ENCODE measurements at places on chromosomes 6 and 20.

DNA sequence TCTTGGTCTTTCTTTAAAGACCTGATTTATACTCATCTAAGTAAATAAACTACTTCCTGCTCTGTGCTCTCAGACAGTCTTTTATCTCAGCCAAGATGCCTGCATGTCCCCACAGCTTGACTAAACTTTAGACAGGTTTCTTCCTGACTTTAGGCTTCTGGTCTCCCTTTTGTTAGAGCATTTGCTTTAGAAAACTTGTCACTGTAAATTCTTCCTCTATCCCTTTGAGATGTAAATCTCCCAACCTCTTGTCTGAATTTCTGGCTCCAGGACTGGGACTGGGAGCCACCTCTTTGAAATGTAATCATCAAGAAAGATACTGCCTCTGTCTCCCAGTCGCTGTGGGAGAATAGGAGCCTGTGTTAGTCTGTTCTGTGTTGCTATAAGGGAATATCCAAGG lies 739.9 kb downstream of the C6orf118 start:
- DNase-seq = no peak
- no peaks in the 10 kb centered on the region for H3K27me3 ChIP-seq
- H3K4me1 ChIP-seq = no peaks in the 10 kb centered on the region

DNA sequence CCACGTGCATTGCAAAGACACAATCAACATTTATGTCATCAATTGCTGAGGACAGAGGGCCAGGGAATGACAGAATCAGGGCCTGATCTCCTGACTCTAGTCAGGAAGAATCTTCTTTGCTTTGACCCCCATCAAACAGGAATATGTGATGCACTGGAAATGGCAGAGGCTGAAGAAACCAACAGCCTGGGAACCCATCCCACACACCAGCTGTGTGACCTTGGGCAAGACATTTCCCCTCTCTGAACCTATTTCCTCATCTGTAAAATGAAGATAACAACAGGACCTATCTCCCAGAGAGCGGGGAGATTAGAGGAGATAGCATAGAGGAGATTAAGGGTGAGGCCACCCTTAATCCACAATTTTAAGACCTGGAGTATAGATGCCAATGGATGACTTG lies 1.5 kb downstream of the HNF4A start:
- no peak for DNase-seq
- H3K36me3 ChIP-seq = no peaks in the 10 kb centered on the region
- no peak overlapping the region for H3K4me3 ChIP-seq
- H3K27ac ChIP-seq = no peak overlapping the region
- peaks cover 18% of the 10 kb centered on the region for H3K4me1 ChIP-seq
- H3K27me3 ChIP-seq = no peaks in the 10 kb centered on the region

- H3K4me3 ChIP-seq = no peak overlapping the region
- H3K4me1 ChIP-seq = no peaks in the 10 kb centered on the region
- DNase-seq = no peak
- no peak overlapping the region for H3K27ac ChIP-seq
- no peaks in the 10 kb centered on the region for H3K36me3 ChIP-seq
These were observed 9.6 kb downstream of the HRH3 start for GRCh38 chr20:62210496-62210855.

DNA sequence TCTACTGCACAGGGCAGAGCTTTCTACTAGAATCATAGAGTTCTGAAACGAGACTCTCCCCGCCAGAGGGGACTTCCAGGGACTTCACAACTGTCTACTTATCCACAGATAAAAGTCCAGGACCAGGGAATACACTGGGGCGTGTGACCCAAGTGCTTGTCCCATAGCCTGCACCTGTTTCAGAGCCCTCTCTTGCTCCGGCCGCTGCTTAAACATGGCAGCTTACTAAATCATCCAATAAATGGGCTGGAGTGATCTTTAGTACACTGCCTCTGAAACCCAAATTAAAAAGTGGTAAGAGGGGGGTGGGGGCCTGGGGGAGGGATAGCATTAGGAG lies 8.9 kb upstream of the RAB44 start:
- H3K27ac ChIP-seq = no peak overlapping the region
- DNase-seq = no peak
- no peaks in the 10 kb centered on the region for H3K27me3 ChIP-seq
- H3K4me3 ChIP-seq = no peak overlapping the region

DNA sequence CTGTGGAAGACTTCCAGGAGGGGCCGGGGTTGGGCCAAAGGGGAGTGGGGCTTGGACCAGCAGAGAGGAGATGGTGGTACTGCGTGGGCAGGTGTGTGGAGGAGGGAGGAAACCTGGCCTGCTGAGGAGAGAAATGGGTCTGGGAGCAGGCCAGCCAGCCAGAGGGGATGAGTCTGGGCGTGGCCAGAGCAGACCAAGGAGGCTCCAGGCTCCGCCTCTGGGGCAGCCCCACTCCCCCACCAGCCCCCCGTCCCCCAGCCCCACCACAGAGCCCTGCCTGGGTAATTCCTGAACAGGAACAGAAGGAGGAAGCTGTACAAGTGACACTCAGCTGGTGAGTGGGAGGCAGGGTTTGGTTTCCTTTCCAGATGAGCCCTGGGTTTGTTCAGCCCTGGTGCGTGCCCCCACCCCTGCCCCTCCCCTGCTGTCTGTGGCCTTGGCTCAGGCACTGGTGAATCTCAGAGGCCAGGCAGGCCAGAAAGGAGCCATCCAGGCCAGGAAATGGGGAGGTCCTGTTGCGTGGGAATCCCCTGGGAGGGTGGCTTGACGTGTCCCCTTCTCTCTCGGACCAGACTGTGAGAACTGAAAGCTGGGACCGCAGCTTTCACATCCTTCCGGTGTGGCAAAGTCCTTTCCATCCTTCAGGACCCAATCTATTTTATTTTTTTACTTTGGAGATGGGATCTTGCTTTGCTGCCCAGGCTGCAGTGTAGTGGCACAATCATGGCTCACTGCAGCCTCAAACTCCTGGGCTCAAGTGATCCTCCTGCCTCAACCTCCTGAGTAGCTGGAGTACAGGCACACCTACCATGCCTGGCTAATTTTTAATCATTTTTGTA lies 9.4 kb upstream of the SRC start:
- H3K36me3 ChIP-seq = no peaks in the 10 kb centered on the region
- H3K4me3 ChIP-seq = no peak overlapping the region
- no peak overlapping the region for H3K27ac ChIP-seq
- peaks cover 15% of the 10 kb centered on the region for H3K4me1 ChIP-seq
- DNase-seq = peak; percentile 19
- no peaks in the 10 kb centered on the region for H3K27me3 ChIP-seq

GRCh38 chr6:33863723-33864440 lies 60.1 kb upstream of the MLN start:
- H3K27ac ChIP-seq = no peak overlapping the region
- H3K4me3 ChIP-seq = no peak overlapping the region
- peaks cover 29% of the 10 kb centered on the region for H3K4me1 ChIP-seq
- DNase-seq = no peak
- H3K36me3 ChIP-seq = no peaks in the 10 kb centered on the region

- peak overlapping the region; percentile 20 for H3K4me3 ChIP-seq
- DNase-seq = peak; percentile 95
These were observed 7.7 kb upstream of the C20orf203 start for GRCh38 chr20:32681175-32682084.

GRCh38 chr20:62437927-62438326 lies 10.6 kb upstream of the RBBP8NL start:
- peaks cover 100% of the 10 kb centered on the region for H3K27me3 ChIP-seq
- no peak overlapping the region for H3K4me3 ChIP-seq
- H3K36me3 ChIP-seq = no peaks in the 10 kb centered on the region
- H3K4me1 ChIP-seq = no peaks in the 10 kb centered on the region

DNA sequence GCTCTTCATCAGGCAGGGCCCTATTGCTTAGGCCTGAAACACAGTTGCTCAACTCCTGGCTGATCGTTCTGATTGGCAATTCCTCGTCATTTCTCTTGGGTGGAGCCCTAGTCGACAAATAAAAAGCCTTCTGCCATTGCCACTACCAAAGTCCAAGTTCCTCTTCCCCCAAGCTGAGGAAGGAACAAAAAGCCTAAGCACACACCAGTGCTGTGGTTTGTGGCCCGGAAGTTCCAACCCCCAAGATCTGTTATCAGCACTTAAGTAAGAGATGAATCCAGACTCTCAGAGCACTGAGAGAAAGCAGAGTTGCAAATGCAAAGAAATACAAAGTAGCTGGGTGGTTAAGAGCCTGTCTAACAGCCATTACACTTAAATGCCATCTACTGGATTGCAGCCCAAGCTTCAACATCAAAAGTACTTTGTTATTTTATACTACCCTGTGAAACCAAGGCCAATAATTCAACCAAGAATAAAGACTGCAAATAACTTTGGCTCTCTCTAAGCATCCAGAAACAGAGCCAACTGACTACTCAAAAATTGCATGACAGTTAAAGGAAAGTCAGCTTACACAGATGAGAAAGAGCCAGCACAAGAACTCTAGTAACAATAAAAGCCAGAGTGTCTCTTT lies 1024.0 kb downstream of the GRIK2 start:
- no peak overlapping the region for H3K4me3 ChIP-seq
- no peak overlapping the region for H3K27ac ChIP-seq
- no peaks in the 10 kb centered on the region for H3K36me3 ChIP-seq
- no peaks in the 10 kb centered on the region for H3K27me3 ChIP-seq
- DNase-seq = peak; percentile 75
- no peaks in the 10 kb centered on the region for H3K4me1 ChIP-seq

DNA sequence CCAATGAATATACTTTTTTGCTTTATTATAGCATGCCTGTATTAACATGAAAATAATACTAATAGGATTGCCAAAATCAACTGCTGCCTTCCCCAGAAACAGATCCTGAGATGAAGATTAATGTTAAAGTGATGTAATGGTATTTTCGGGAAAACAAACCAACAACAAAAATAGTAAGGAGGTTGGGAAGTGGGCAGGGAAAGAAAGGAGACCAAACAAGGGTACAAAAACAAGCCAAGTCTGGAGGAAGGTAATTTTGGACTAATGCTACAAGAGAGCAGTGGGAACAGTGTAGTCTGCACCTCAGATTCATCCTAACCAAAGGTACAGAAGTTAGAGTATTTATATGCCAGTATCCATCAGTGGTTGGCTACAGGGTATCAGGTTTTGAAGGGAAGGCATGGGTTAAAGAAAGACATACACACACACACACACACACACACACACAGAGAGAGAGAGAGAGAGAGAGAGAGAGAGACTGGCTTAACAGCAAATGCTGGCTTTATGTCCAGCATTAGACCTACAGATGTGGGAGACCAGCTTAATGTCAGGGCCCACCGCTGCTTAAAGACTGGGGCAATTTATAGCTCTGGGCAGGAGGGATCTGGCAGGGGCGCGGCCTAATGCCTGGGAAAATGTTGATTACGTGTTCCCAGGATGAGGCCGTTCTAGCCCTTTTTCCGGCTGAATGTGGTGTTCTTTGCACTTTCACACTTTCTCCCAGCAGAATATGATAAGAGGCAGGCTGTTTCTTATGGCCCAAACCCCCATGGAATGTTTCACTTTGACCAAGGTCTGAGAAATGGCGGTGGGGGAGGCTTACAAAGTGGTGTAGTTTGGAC lies 3.8 kb upstream of the SLC17A1 start:
- no peaks in the 10 kb centered on the region for H3K4me1 ChIP-seq
- H3K4me3 ChIP-seq = no peak overlapping the region
- H3K27me3 ChIP-seq = no peaks in the 10 kb centered on the region
- H3K27ac ChIP-seq = no peak overlapping the region

DNA sequence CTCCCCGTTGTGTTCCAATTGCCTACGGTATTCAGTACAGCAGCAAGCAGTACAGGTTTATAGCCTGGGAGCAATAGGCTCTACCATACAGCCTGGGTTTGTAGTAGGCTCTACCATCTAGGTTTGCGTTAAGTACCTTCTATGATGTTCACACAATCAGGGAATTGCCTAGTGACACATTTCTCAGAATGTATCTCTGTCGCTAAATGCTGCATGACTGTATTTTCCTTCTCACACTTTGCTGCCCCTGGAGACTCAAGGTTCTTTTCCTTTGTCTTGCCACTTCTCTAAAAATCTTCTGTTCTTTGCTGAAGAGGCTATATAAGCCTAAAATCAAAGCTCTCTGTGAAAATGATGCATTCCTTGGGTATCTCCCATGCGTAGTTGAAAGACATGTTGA lies 241.9 kb downstream of the CD83 start:
- no peaks in the 10 kb centered on the region for H3K36me3 ChIP-seq
- no peaks in the 10 kb centered on the region for H3K27me3 ChIP-seq
- no peak for DNase-seq
- no peaks in the 10 kb centered on the region for H3K4me1 ChIP-seq
- H3K4me3 ChIP-seq = no peak overlapping the region
- no peak overlapping the region for H3K27ac ChIP-seq

GRCh38 chr6:164283574-164283973 lies 869.1 kb downstream of the QKI start:
- H3K27me3 ChIP-seq = no peaks in the 10 kb centered on the region
- H3K36me3 ChIP-seq = no peaks in the 10 kb centered on the region
- DNase-seq = peak; percentile 58
- H3K4me3 ChIP-seq = no peak overlapping the region

DNA sequence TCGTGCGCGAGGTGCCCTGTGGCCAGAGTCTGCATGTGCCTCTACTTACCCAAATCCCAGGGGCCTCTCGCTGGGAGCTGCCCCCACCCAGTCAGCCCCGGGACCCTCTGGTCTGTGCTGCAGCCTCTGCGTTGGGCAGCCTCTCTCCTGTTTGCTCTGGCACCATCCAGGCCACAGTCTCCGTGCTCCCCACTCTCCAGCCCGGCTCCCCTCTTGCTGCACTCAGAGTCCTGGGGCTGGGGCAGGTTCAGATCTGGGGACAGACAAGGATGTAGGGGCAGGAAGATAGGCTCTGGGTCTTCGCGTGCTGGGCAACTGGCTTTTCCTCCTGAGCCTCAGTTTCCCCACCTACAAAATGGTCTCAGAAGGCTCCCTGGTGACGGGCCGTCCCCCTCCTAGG lies 70.8 kb upstream of the GATA5 start:
- no peak for DNase-seq
- H3K4me3 ChIP-seq = no peak overlapping the region
- H3K36me3 ChIP-seq = no peaks in the 10 kb centered on the region

DNA sequence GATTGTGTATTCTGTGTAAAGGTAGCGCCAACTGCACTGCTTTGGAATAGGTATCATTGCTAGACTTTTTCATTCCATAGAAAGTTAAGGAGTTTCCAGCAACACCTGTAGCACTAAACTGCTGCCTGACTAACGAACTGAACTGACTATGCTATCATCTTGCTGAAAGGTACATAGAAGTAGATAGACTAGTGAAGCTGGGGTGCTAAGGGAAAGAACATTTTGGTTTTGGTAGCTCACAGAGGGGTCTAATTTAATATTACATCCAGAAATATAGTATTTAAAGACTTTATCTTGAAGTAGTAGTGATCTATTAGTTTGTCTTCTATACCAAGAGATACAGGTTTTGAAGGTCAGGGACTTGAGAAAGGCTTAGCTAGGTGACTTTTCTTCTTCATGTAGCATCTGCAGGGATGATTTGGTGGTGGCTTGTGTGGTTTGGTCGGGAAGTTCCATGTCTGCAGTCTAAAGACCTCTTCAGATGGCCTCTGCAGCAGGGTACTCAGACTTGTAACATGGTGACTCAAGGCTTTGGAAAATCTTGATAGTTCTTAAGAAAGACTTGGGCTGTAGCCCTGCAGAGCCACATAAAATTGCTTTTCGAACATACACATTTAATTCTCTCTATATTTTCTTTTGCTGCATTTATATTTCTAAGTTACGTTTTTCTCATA lies 10.2 kb downstream of the SENP6 start:
- H3K4me3 ChIP-seq = no peak overlapping the region
- H3K27ac ChIP-seq = no peak overlapping the region
- H3K36me3 ChIP-seq = no peaks in the 10 kb centered on the region
- H3K4me1 ChIP-seq = peaks cover 29% of the 10 kb centered on the region

GRCh38 chr6:63677282-63677681 lies 41.7 kb downstream of the PHF3 start:
- H3K27me3 ChIP-seq = no peaks in the 10 kb centered on the region
- H3K4me1 ChIP-seq = 0 out of 2 replicates have a peak, but pooled peaks cover under 1% of the 10 kb centered on the region
- no peak overlapping the region for H3K27ac ChIP-seq
- H3K4me3 ChIP-seq = no peak overlapping the region
